CD8-positive, alpha-beta memory T cell (primary cell): ENCODE measurements at places on chromosomes 3 and 15.

DNA sequence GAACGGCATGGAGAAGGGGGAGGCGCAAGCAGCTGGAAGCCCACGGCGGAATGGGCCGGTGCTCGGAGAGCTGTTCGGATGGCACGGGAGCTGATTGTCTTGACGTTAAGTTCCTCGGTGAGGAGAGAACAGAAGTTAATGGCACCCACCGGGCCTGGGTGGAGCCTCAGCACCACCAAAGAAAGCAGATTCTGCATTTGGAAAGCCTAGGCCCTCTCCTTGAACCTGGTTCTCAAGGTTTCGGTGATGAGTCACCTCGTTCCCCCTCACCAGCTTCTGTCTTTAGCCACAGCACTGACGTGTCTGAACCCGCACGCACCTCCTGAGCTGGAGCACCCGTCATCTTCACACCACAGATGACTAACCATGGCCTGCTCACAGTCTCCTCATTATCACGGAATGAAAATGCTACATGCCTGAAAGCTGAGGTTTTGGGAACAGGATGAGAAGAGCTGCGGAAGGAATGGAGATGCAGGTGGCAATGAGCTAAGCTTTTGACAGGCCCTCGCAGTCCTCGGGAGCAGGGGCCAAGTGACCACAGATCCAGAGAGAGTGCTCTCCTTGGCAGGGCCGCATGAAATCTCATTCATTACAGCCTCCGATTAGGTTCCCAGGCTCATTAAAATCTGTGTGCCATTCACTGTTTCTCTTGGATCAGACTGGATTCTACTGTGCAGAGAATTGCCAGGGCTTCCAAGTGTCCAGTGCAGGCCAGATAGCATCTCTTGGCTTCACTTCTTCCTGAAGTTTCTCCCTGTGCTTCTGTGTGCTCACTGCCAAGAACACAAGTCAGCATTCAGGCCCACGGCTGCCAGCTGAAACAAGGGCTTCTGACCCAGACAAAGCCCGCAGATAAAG, 96.3 kb upstream of the DLG1 start:
- DNase-seq, result no peak

- DNase-seq, result peak; percentile 36
Measured at GRCh38 chr3:51967384-51968169, at the start of gene PCBP4. Gene PCBP4 (minus strand): TSS chr3:51967454. CDS start chr3:51961240, 6,214 bp downstream.

GRCh38 chr3:31184261-31185061, 290.0 kb upstream of the GADL1 start:
- no peak for DNase-seq

DNA sequence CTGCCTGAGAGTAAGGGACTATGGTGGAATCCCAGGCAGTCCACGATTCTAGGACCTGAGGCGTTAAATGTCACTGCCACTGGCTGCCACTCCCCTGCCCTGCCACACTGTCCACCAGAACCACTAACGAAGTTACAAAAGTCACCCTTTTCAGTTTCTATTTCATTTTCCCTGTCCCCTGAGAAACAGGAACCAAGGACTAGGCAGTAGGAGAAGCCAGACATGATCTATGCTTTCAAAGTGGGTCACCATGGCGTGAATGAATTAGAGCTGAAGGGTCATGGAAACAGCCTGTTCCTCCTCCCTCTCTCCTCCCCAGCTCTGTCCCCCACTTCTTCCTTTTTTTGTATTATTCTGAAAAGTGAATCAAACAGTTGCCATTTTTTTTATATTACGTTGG, 9.1 kb upstream of the ADPRH start:
- DNase-seq, result no peak

GRCh38 chr15:91698241-91698640, 155.3 kb upstream of the SLCO3A1 start:
- DNase-seq, result no peak

GRCh38 chr15:66720206-66721010, 18.4 kb downstream of the SMAD6 start:
- DNase-seq, result no peak

- no peak for DNase-seq
Measured at GRCh38 chr15:63353261-63353660, 28.4 kb downstream of the CA12 start.

DNA sequence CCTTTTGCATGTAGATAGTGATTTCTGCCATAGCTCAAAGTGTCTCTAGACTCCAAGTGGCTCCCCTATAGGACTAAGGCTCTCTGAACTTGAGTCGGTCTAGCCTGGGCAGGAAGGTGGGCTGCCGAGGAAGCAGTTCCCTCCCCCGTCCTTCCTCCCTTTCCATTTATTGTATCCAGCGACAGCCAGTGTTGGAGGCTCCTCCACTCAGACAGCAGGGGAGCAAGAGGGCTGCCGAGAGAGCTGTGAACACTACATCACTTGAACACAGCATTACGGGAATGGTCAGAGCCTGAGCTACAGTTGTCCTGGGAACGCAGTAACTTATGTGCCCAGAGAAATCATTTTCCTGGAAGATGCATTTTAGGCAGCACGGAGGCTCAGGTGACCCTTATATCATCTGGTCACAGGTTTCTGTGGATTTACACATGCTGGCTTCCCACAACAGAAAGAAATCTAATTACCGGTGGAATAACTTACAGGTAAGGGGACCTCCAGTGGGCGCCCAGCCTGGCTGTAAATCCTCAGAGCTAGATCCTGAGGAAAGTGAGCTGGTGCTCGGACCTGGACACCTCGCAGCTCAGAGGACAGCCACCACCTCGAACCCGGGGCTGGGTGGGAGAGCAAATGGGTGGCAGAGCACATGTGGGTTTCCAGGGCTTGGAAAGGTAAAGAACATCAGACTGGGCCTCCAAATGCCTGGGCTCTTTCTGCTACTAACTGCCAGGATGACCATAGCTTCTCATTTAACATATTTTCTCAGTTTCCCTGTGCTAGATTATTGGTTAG, 197.1 kb downstream of the UACA start:
- no peak for DNase-seq

- DNase-seq, result no peak
Measured at GRCh38 chr3:59450437-59450836, 400.6 kb upstream of the CFAP20DC start.

DNA sequence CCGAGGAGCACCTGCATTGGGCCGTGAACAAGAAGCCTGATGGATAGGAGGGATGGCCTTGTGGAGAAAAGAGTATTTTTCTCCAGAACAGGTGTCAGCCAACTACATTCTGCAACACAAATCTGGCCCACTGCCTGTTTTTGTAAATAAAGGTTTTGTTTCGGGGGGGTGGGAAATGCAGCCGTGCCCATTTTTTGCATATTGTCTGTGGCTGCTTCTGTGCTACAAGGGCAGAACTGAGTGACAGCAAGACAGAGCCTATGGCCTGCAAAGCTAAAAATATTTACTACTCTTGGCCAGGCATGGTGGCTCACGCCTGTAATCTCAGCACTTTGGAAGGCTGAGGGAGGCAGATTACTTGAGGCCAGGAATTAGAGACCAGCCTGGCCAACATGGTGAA, 95.9 kb upstream of the AKAP13 start:
- no peak for DNase-seq

- no peak for DNase-seq
Measured at GRCh38 chr3:61730056-61730455, 168.7 kb downstream of the PTPRG start.

DNA sequence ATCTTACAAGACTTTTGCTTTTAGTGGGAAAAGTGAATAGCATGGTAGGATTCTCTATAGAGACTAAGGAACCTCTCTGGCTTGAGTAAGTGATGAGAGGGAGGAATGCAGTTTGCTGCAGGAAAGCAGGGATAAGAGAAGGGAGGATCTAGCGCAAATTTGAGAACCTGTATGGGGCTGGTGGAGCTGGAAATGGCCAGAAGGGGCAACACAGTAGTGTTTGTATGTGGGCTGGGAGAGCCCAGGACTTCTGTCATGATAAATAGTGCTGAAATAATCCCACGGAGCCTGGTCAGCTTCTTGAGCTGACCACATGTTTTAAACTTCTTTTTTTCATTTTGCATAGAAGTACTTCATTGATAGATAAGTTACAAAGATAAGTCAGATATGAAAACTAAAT, 11.2 kb upstream of the SHC4 start:
- DNase-seq, result no peak

GRCh38 chr15:26045516-26045915, 182.4 kb upstream of the ATP10A start:
- no peak for DNase-seq

DNA sequence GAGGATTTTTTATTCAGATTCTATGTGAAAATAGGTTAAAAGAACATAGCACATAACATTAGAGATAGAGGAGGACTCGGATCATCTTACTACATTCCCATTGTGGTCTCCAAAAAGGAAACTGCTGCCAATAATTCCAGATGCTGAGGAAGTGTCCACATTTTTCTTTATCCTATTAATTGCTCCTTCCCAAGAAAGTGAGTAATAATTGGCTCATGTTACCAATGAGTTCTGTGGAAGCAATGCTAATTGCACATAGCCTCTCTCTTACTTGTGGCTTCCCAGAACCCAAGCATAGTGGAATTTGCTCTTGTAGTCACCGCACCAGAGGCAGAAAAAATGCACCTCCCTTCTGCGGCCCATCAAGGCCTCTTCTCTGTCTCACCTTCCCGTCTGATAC, 208.4 kb downstream of the PLOD2 start:
- DNase-seq, result no peak

DNA sequence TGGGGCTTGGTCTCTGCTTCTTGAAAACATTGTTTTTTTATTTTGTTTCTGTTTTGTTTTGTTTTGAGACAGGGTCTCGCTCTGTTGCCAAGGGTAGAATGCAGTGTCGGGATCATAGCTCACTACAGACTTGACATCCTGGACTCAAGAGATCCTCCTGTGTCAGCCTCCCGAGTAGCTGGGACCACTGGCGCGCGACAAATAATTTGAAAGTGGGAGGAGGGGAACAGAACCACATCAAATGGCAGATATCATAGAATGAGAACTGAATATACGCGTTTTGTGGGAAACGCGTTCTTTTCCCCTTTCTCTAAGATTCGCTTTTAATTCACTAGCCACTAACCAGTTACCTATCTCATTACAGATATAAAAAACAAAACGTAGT, 641 bp upstream of the VPS13C start:
- DNase-seq, result no peak

- DNase-seq, result no peak
Measured at GRCh38 chr3:138549179-138549977, 44.7 kb downstream of the CEP70 start.

DNA sequence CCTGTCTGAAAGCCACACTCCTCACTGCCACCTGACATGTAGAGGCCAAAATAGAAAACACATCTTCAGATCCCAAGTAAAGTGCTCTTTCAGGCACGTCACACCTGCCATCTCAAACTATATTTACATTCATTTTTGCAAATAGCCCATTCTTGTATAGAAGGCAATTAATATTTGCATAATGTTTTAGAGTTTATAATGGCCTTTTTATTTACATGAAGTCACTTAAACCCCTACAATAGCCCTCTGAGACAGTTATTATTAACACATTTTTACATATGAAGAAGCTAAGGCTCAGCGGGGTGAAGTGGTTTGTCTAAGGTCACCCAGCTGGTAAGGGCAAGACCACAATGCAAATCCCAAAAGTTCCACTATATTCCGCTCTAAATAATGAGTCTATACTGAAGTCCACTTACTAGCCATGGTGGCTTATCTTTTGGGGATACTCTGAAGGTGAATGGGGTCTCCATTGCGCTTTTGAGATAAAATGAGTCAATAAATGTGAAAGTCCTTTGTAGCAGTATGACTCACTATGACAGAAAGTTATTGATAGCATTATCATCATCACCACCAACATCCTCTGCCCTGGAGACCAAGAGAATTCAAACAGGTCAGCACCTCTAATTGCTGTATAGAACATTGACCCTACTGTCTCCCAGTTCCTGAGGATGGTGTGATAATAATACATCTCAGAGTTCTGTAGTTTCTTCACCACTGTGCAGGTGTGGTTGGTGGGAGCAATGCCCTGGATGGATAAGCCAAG, 155.9 kb upstream of the BCL6 start:
- DNase-seq, result no peak

GRCh38 chr3:2180634-2181033, 82.0 kb downstream of the CNTN4 start:
- no peak for DNase-seq

GRCh38 chr3:167887096-167887495, 151.6 kb downstream of the SERPINI1 start:
- no peak for DNase-seq

DNA sequence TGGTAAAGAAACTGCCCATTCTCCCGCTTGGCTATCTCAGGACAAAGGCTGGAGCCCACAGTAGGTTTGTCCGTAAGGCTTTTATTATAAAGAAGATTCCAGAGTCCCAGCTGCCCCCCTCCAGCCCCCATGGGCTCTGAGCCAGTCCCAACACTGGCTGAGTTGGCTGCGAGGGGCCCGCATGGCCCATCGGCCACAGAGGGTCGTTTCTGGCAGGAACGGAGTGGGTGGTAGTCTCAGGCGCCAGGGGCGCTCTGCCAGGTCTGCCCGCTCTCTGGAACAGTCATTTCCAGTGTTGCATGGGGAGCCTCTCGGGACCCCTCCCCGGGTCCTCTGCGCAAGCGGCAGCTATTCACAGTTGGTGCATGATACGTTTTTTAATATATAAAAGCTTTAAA, 12.2 kb downstream of the H1-8 start:
- DNase-seq, result no peak

GRCh38 chr3:65305836-65306235, 618.0 kb upstream of the ADAMTS9 start:
- no peak for DNase-seq

DNA sequence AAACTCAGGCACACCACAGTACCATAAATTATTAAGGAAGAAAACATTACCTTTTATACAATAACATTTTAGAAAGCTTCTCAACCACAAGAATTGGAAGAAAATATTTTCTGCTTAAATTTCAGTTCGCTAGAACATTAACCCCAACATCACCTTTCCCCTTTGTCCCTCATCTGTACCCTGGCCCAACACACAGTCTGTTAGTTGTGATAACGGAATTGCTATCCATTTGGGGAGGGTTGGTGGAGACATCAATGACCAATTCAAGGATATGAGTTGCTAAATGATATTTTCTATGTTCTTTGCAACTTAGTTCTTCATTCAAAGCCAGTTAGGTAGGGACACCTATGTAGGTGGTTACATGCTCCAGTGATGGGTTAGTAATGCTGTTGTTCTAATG, 5.8 kb downstream of the EID1 start:
- DNase-seq, result no peak

DNA sequence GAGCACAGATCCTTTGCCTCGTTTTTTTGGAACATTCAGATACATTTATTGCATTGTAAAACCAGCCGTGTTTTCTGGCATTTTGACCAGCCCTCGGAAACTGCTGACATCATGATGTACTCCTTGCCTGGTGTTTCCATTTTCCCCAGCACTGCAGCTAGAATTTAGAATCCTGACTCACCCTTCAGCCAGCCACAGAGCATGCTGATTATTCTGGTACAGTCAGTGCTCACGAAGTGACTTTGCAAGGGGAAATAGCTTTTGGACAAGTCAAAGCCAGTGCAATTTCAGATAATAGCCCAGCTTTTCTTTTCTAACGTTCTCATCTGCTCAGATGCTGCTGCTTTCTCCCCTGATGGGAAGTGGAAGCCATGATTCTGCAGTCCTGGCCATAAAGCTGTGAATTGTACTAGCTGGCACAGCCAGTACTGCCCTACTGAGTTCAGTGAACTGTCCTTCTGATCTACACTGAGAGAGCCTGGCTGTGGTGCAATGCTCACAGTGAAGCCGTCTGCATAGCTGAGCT, 12.1 kb upstream of the CNBP start:
- DNase-seq, result no peak
